ENCODE measurements at places on chromosomes 12 and 14.
A peak's percentile ranks its signal among the peaks of the same experiment; 100 is the strongest.

DNA sequence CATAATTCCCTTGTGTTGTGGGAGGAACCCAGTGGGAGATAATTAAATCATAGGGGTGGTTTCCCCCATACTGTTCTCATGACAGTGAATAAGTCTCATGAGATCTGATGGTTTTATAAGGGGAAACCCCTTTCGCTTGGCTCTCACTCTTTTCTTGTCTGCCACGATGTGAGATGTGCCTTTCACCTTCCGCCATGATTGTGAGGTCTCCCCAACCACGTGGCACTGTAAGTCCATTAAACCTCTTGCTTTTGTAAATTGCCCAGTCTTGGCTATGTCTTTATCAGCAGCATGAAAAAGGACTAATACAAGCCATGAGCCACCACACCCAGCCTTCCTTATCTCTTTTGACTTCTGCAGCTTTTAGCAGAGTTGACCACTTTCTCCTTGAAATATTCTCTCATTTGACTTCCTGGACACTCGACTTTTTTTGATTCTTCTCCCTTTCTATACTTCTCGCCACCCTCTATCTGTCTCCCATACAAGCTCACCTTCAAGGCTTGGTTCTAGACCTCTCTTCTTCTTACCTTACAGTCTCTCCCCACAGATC lies 2.3 kb downstream of the MTERF2 start:
- DNase-seq = no peak

- DNase-seq = no peak
Observed at GRCh38 chr14:83842547-83842946, 1687.4 kb upstream of the FLRT2 start.

DNA sequence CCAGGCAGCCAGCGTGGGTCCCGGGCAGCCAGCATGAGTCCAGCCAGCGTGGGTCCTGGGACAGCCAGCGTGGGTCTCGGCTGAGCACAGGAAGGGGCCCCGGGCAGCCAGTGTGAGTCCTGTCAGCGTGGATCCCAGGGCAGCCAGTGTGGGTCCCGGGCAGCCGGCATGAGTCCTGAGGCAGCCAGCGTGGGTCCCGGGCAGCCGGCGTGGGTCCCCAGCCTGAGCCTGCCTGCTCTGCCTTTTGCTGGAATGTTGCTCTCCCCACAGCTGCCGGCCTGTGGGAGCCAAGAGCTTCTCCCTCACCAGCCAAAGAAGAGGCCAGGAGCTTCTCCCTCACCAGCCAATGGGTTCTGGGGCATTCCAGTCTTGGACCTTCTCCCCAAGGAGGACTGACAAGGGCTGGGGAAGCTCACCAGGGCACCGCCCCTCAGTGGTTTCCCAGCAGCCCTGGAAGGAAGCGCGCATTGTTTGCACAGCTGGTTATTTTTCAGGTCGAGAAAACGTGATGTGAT lies 15.0 kb upstream of the RFLNA start:
- no peak for DNase-seq

DNA sequence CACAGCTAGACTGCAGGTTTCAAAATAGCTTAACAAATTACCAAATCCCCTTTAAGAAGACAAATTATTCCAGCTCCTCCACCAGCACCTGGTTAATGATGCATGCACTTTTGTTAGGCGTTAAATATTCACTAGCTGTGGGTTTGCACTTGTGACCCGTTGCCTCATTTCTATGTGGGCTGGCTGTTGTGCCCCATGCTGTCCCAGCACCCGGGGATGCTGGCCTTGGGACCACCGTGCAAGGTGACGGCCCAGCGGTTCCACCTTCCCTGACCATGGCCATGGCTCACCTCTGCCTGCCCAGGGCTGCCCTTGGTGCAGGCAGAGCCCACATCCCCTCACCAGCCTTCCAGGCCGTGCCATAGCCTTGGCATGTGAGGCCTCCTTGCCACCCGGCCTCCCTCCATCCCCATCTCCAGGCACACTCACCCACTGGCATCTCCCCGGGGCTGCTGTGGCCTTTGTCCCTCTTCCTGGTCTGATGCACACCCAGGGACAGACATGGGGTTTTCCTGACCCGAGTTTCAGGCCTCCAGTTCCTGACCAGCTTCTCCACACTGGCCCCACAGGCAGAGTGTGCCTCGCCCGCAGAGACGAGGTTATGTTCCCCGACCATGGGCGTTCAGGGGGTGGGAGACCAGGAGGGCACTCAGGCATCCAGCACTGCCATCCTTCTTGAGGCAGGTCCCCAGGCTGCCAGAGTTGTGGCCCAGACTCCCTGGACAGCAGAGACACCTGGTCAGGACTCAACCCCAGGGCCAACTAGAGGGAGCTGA lies 20.3 kb upstream of the C14orf180 start:
- DNase-seq = no peak

- DNase-seq = peak; percentile 91
Observed at GRCh38 chr14:88613552-88614010, 50.7 kb downstream of the ZC3H14 start.

- no peak for DNase-seq
Observed at GRCh38 chr12:71556448-71556847, 107.2 kb downstream of the ZFC3H1 start.

DNA sequence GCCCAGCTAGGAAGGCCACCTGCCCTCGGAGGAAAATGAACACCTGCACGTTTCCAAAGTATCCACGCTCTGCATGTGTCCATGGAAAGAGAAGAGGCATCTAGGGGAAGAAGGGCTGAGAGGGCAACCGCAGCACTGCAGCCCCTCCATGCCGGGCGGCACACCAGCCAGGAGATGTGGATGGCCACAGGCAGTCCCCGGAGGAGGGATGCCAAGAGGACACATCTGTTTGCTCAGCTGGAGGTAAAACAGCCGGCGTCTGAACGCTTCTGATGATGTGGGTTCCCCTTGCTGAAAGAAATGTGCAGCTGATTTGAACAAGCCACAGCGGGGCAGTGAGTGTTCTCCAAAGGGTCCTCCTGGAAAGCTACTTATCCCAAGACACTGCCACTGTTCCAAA lies 34.0 kb downstream of the CHGA start:
- DNase-seq = no peak

DNA sequence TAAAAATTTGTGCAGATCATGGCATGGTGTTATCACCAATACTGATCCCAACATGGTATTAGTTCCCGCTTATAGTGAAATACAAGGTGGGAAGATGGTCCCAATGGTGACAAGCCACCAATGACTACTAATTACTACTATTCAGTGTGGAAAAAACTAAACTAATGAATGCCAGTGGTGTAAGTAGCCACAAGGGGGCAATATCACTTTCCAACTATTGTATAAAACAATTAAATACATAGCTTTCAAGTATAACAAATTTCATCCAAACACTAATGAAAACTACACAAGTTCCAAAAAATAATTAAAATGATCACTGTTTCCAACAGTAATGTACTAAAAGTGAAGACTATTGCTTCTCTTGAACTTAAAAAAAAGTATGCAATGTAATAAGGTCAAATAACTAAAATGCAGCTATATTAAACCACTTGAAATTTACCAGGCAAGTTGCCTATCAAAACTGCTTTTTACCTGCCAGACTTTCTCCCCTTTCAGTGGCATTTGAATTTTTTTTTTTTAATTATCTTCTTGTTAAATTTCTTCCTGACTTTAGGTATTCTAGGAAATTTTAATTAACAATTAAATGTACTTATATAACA lies 58.0 kb downstream of the PAPLN start:
- peak; percentile 43 for DNase-seq

- DNase-seq = no peak
Observed at GRCh38 chr12:70467476-70467875, 101.4 kb downstream of the KCNMB4 start.

DNA sequence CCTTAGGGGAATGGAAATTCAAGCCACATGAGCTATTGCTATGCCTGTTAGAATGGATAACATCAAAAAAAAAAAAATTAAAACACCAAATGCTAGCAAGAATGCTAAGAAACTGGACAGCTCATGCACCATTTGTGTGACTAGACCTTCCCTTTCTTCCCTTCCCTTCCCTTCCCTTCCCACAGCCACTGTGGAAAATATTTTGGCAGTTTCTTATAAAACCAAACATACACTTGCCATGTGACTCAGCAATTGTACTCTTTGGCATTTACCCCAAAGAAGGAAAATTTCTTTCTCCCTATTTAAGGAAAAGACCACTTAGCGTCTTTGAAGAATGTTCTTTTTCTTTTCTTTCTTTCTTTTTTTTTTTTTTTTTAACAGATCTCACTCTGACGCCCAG lies 49.1 kb upstream of the FKBP4 start:
- DNase-seq = no peak

- peak; percentile 28 for DNase-seq
Observed at GRCh38 chr14:30355431-30355913, 203.5 kb upstream of the G2E3 start.

DNA sequence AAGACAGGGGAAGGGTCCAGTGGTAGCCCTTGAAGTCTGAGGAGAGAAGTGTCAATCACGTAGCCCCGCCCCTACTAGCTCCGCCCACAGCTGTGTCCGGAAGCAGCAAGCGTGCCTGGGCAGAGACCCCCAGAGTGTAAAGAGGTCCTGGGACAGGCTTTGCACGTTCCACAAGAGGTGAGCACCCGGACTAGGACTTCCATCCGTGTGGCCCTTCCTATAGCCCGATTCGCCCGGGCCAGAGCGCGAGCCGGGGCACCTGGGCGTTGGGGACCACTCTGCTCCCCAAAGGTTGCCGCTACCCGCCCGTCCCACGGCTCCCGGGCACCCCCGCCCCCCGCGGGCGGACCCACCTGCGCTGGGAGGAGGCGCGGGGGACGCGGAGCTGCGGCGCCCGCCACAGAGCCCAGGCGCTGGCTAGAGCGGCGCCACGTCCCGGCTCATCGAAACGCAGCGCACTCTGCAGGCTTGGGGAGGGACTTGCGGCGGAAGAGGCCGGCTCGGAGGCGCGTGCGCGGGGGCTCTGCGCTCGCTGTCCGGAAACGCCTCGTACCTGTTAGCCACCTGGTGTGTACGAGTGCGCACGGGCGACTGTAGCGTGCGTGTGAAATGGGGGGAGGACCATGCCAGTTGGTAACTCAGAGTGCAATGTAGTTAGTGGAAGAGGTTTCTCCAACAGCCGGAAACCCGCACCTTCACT lies at the start of gene RABGGTA:
Gene RABGGTA (minus strand): TSS at position 464 of the 700 bp plus-strand sequence. CDS start 482 bp downstream, outside the sequence.
- peak; percentile 78 for DNase-seq

GRCh38 chr14:72883961-72884360 lies 9.9 kb downstream of the DPF3 start:
- peak; percentile 79 for DNase-seq

- no peak for DNase-seq
Observed at GRCh38 chr12:68294251-68294650, 37.9 kb downstream of the MDM1 start.

GRCh38 chr14:101116065-101116464 lies 212.5 kb upstream of the RTL1 start:
- DNase-seq = no peak

- DNase-seq = peak; percentile 63
Observed at GRCh38 chr14:21068521-21069387, 1.4 kb upstream of the ARHGEF40 start.

DNA sequence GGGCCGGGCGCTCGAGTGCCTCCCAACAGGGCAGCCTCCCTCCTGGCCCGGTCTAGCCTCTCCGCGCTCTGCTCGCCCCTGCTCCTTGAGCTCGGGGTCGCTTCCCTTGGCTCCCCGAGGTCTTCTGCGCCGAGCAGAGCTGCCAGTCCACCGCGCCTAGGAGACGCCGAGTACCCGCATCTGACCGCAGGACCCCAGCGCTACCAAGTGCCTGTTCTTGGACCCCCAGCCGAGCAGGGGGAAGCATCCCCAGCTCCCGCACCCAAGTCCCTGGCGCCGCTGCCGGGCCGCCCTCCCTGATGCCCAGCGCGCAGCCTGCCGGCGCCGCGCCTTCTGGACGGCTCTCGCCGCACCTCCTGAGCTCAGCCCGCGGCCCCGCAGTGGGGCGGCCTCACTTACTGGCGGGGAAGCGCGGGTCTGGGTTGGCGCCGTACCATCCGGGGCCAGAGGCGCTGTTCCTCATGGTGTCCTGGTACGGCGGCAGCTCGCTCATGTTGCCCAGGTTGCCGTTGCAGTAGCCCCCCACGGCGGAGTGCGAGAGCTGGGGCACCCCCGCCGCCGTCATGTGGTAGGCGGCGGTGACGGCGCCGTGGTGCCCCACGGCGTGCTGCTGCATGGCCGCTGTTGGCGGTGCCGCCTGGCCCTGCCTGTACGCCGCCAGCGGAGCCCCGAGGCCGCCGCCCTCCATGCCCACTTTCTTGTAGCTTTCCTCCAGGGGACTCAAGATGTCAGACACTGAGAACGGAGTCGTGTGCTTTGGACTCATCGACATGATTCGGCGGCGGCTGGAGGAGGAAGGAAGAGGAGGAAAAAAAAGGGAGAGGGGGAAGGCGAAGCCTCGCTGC lies 1.2 kb downstream of the NKX2-1 start:
- DNase-seq = peak; percentile 7

GRCh38 chr12:88805692-88806091 lies 225.4 kb upstream of the KITLG start:
- no peak for DNase-seq

DNA sequence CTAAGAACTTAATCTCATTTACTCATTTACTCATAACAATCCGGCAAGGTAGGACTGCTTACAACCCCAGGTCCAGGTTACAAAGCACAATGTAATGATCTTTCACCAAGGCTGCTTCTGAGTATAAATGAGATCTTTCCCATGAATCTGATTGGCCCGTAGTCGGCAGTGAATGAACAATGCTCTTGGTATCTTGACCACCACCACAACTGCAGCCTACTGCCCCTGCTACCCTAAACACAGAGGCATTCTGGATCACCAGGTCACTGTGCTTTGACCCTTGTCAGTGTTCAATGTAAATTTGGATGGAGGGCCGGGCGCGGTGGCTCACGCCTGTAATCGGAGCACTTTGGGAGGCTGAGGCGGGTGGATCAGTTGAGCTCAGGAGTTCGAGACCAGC lies 15.9 kb downstream of the FAM181A start:
- peak; percentile 78 for DNase-seq

- DNase-seq = no peak
Observed at GRCh38 chr14:93716746-93717667, 71.3 kb downstream of the PRIMA1 start.

- peak; percentile 39 for DNase-seq
Observed at GRCh38 chr12:26623136-26623535, 209.9 kb downstream of the ITPR2 start.

GRCh38 chr12:124543590-124544310 lies 23.7 kb downstream of the NCOR2 start:
- DNase-seq = no peak

DNA sequence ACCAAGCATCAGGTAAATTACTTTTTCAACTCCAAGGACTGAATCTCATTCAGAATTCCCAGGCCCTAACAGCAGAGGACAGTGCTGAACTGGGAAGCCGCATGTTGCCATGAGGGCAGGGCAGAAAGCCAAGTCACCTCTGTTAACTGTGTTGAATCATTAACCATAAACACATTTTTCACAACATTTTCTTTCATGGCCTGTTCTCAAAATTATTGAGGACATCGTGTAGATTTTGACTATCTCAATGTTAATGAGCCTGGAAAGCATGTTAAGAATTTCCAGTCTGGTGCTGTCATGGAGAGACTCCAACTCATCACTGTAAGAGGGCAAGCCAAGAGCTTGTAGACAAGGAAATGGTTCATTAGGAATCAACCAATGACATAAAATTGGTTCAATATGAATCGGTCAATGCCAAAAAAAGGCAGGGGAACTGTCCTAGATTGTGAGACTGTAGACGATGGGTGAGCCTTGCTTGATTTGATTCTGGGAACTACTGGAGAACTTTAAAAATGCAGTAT lies 33.7 kb downstream of the CPM start:
- peak; percentile 88 for DNase-seq

Measured in M059J (cell line).